Activated T-helper 1 cell treated with anti-CD3 and anti-CD28 coated beads, Interleukin-12 subunit alpha, Interleukin-12 subunit beta, Interleukin-2, Interleukin-4 antibody, amounts not matched to agents 30 ng/mL and 10 ng/mL and 1 ng/mL, durations not matched to agents 14 hours and 24 hours and 36 hours (primary cell): ENCODE measurements at places on chromosomes 5 and 9. TPM values are rescaled to one million over a fixed set of nuclear protein-coding genes. Genes with fewer than 3 reads are reported as not detected.

- no peak for DNase-seq
- no peak overlapping the region for H3K27ac ChIP-seq
Measured at GRCh38 chr5:173832386-173832785, 55.8 kb upstream of the CPEB4 start.

GRCh38 chr5:32618962-32619361, 33.6 kb downstream of the SUB1 start:
- no peaks in the 10 kb centered on the region for H3K4me1 ChIP-seq
- no peaks in the 10 kb centered on the region for H3K36me3 ChIP-seq
- DNase-seq, result no peak
- H3K27me3 ChIP-seq, result peaks cover 2% of the 10 kb centered on the region
- no peak overlapping the region for H3K4me3 ChIP-seq

- peak within 1 kb of the TSS; percentile 72 for H3K4me3 ChIP-seq
- peak; percentile 44 for DNase-seq
- no peak within 1 kb of the TSS for H3K27ac ChIP-seq
Measured at GRCh38 chr9:133991964-133992779, at the start of gene VAV2. Gene VAV2, minus strand, starts transcription at chr9:133992324. Its CDS starts 46 bp downstream, at chr9:133992278.

DNA sequence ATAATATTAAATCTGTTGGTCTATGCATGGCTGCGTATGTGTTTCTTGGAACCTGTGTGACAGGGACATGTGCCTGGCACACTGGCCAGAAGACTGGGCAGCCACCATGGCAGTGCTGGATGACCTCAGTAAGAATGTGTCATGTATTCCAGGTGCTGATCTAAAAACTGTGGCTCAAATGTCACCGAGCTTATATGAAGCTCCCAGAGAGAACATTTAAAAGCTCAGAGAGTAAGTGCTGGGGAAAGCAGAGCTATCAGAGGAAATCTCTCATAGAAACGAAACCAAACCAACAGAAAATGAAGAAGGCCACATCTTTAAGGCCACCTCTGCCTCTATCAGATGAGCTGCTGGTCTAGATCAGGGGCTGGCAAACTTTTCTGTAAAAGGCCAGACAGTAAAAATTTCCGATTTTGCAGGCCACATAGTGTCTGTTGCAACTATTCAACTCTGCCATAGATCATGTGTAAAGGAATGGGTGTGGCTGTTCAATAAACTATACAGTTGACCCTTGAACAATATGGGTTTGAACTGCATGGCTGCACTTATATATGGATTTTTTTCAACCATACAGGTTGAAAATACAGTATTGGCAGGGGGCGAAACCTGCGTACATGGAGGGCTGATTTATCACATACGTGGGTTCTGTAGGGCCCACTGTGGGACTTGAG, 31.8 kb downstream of the TSTD2 start:
- DNase-seq, result no peak
- H3K4me3 ChIP-seq, result no peak overlapping the region
- peaks cover 24% of the 10 kb centered on the region for H3K36me3 ChIP-seq
- no peak overlapping the region for H3K27ac ChIP-seq
- no peaks in the 10 kb centered on the region for H3K27me3 ChIP-seq

DNA sequence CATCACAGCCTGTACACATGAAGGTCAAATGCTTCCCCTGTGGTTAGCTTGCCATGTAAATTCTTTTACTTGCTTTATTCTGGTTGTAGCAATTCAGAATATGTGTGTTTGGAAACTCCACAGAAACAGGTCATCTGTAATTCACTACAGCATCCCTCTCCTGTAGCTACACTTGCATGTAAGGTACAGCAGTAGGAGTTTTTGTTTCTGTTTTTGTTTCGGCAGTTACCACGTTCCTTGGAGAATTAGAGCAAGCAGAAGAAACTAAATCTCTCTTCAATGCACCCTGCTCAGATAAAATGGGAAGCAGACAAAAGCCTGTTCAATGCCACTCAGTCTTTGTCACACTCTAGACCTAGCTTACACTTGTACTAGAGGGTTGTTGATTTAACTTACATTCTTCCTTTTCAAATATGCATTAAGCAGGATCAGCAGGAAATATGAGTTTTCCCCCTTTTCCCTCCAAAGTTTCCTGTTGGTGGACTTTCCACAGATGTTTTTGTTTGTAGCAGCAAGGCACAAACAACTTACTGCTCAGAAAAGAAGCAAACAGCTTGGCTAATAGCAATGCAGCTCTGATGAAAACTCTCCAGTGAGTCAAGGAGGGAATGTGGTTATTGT, 80.9 kb downstream of the YIPF5 start:
- no peak for DNase-seq
- no peaks in the 10 kb centered on the region for H3K36me3 ChIP-seq
- no peak overlapping the region for H3K27ac ChIP-seq
- peaks cover 10% of the 10 kb centered on the region for H3K4me1 ChIP-seq

DNA sequence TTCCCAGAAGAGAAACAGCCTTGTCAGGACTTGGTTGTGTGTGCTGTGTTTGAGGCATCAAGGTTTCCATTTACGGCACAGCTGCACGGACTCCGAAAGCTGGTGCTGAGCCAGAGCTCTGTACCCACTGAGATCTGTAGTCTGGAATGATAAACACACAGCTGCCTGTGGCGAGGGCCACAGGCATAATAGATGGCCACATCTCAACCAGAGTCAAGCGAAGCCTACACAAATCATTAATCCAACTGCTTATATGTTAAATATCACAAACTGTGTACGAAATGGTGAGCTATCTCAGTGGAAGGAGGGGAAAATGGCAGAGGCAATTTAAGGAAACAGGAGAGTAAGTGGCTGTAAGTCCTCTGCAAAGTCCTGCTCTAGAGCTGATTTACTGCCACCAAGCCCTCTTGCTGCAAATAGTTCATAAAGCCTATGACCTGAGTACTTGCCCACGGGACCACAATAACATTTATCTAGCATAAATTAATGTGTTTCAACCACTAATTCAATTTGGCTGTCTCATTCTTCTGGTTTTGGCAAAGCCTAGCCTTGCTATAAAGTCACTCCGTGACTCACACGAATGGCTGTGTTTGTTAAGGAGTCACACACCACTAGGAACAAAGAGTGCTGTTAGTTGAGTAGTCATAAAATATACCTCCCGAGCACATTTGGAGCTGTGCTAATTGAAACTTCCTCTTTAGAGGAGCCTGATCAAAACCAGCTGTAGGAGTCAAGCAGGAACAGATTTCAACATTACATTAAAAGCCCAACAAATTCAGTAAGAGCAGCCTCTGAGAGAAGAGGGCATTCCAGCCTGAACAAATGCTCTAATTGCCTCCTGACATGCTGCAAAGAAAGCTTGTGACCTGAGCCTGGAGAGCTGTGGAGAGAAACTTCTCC, 738.6 kb upstream of the ZNF608 start:
- no peak for DNase-seq
- no peak overlapping the region for H3K27ac ChIP-seq
- H3K36me3 ChIP-seq, result no peaks in the 10 kb centered on the region
- H3K4me3 ChIP-seq, result no peak overlapping the region
- no peaks in the 10 kb centered on the region for H3K27me3 ChIP-seq

- peak overlapping the region; percentile 97 for H3K27ac ChIP-seq
- H3K27me3 ChIP-seq, result peaks cover 3% of the 10 kb centered on the region
- peak overlapping the region; percentile 100 for H3K4me3 ChIP-seq
- peaks cover 48% of the 10 kb centered on the region for H3K4me1 ChIP-seq
- DNase-seq, result peak; percentile 37
- peaks cover 10% of the 10 kb centered on the region for H3K36me3 ChIP-seq
Measured at GRCh38 chr5:138354926-138355378, 2.5 kb downstream of the KDM3B start.

TRIM7 gene
- total RNA-seq, result 1.5 and 1.8 TPM in 2 replicates

GABRA6 gene
- total RNA-seq, result not detected in 2 replicates

PGM5 gene
- not detected in 2 replicates for total RNA-seq

GARIN3 gene
- total RNA-seq, result 0.27 and 0.31 TPM in 2 replicates

LYSMD3 gene
- 12.3 and 13.6 TPM in 2 replicates for total RNA-seq

IFNA10 gene
- total RNA-seq, result not detected in 2 replicates

ZNF879 gene
- total RNA-seq, result 2.2 and 4.2 TPM in 2 replicates

STARD4 gene
- 149 and 163 TPM in 2 replicates for total RNA-seq

HSD17B4 gene
- 65.6 and 78.2 TPM in 2 replicates for total RNA-seq
